ENCODE measurements at places on chromosomes 16 and 17.

GRCh38 chr17:73822371-73822770, 178.1 kb upstream of the SDK2 start:
- DNase-seq: no peak

DNA sequence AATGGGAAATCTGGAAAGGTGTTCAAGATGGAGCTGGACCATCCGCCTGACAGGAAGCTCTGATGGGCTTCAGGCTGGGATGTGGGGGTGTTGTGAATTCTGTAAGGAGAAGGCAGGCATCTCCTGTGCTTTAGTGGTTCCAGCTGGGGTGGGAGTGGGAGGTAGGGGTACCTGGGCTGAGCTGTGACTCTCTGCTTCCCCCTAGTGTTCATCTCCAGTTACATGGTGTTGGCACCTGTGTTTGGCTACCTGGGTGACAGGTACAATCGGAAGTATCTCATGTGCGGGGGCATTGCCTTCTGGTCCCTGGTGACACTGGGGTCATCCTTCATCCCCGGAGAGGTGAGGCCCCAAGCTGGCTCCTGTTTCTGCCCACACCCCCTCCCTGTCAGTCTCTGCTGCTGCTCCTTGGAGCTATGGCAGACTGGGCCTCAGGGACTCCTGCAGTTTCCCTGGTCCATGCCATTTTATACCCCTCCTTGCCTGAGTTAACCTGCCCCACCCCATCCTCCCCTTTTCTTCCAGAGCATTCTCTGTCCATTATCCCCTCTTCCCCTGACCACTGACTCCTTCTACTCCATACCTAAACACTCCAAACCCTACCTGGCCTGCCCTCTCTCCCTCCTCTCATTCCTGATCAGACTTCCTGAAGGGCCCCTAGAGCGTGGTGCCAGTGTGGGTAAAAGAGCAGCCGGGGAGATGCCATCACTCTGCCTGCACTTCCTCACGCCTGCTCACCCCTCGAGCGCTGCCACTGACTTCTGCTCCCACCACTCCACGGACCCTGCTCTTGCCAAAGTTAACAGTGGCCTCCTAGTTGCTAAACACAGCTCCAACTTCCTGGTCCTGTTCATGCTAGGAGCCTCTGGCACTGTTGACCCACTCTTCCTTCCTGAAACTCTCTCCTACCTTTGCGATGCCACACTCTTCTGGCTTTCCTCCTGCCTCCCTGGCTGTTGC, 3.4 kb downstream of the SPNS1 start:
- no peak for DNase-seq

DNA sequence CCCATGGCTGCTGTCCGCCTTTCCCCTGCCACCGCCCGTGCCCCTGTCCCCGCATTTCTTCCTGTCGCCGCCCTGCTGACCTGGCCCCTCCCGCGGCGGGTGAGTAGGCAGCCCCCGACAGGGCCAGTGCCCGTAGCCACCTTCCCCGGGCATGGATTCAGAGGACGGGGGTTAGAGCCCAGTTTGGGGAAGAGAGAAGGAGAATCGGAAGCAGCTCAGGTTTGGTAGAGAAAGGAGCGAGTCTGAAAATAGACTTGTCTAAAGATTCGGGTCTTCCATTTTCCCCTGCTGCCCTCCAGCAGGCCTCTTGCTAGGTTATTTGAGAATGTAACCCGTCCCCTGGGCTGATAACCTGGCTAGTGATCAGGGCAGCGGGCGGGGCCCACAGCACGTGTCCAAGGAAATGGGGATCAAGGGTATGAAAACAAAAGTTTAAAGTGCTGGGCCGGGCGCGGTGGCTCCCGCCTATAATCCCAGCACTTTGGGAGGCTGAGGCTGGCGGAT, 7.9 kb upstream of the CLDN9 start:
- no peak for DNase-seq

DNA sequence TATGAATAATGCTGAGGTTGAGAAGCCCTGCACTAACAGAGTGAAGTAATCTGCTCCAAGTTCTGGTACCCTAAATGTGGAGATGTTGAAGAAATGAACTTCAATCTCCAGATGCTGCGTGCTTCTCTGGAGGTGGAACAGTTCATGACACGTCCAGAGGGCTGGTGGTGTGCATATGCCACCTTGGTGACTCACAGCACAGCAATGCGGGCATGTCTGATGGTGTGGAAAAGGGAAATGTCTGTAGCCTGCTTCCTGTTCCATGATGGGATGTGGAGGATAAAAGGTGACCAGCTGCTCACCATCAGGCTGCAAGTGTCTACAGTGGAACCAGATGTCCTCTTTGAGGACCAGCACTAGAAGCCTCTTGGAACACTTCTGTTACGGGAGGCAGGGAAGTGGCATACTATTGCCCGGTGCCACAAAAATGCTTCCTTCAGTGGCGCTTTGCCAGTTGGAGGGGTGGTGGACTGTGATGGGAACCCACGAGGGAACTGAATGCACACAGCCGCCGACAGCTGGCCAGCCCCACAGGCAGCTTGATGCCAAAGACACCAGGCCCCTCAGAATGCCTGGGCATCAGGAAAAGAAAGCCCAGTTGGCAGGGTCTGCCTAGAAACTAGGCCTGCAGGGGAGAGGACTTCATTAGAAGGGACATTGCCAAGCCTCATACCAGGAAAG, 19.9 kb downstream of the SNX11 start:
- DNase-seq: no peak

- DNase-seq: no peak
Observed at GRCh38 chr17:2195729-2196128, 107.9 kb downstream of the SMG6 start.

- DNase-seq: no peak
Observed at GRCh38 chr17:11928436-11928835, 68.8 kb downstream of the ZNF18 start.

GRCh38 chr17:66963909-66964771, at the start of gene CACNG4:
Gene CACNG4, plus strand, starts transcription at chr17:66964707. Its CDS starts 205 bp downstream, at chr17:66964912.
- no peak for DNase-seq

- no peak for DNase-seq
Observed at GRCh38 chr16:12406926-12407690, 396.6 kb downstream of the CPPED1 start.

DNA sequence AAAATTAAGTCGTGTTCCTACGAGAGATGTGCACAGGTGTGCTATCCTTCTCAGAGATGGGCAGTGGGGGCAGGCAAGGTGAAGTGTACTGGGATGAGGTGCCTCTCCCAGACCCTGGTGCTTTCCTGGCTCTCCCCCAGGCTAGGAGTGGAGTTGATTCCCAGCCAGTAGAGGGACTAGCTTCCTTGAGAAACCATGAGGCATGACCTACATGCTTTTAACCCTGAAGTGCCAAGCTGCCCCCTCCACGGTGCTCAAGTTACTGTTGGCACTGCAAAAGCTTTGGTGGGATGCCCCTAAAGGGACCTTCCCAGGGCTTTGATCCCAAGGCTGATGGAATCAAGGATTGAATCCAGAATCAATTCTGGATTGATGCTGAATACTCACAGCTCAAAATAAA, 47.0 kb upstream of the SREBF1 start:
- no peak for DNase-seq

GRCh38 chr16:79918916-79919315, 318.4 kb upstream of the MAF start:
- DNase-seq: no peak

GRCh38 chr17:5097101-5097834, 14.4 kb downstream of the ZNF232 start:
- peak; percentile 5 for DNase-seq

GRCh38 chr16:85639529-85640253, 26.6 kb downstream of the GSE1 start:
- peak; percentile 34 for DNase-seq

DNA sequence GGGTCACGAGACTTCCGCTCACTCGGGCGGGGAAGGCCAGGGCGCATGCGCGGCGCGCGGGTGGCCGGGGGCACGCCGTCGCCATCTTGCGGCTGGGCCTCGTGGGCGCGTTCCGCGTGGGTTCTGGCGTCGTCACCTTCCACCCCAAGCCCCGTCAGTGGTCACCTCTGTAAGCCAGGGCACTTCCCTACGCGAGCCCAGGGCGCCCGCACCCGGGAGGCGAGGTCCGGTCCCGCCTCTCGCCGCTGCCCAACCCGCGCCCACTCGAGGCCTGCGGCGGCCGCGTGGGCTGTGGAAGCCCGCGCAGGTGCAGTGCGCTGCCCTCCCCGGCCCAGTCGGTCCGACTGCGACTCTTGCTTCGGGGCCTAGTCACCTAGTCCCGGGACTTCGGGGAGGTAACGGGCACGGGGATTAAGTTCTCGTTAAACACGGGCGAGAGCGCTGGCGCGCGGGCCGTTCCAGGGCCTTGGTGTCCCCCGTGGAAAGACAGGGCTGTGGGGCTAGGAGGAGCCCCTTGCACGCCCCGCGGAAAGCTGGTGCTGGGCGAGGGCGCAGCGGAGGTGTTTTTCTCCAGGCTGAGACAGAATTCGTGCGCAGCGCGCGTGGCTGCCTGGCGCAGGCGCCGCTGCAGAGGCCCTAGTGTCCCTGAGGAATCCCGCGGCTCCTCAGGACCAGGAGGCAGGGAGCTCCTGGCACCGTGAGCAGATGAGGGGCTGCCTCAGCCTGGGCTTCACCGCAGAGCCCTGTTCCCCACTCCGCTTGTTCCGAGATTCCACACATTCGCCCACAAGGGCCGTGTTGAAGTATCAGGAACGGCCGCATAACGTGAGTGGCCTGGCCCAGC, 472 bp upstream of the ARHGDIA start:
- peak; percentile 89 for DNase-seq

- DNase-seq: no peak
Observed at GRCh38 chr17:31919802-31920525, 16.8 kb upstream of the SUZ12 start.

GRCh38 chr16:31700200-31700529, 172.5 kb downstream of the AHSP start:
- DNase-seq: no peak

- no peak for DNase-seq
Observed at GRCh38 chr17:82384730-82385481, 13.3 kb downstream of the UTS2R start.

- peak; percentile 3 for DNase-seq
Observed at GRCh38 chr17:63042256-63042812, 76.3 kb downstream of the TANC2 start.

DNA sequence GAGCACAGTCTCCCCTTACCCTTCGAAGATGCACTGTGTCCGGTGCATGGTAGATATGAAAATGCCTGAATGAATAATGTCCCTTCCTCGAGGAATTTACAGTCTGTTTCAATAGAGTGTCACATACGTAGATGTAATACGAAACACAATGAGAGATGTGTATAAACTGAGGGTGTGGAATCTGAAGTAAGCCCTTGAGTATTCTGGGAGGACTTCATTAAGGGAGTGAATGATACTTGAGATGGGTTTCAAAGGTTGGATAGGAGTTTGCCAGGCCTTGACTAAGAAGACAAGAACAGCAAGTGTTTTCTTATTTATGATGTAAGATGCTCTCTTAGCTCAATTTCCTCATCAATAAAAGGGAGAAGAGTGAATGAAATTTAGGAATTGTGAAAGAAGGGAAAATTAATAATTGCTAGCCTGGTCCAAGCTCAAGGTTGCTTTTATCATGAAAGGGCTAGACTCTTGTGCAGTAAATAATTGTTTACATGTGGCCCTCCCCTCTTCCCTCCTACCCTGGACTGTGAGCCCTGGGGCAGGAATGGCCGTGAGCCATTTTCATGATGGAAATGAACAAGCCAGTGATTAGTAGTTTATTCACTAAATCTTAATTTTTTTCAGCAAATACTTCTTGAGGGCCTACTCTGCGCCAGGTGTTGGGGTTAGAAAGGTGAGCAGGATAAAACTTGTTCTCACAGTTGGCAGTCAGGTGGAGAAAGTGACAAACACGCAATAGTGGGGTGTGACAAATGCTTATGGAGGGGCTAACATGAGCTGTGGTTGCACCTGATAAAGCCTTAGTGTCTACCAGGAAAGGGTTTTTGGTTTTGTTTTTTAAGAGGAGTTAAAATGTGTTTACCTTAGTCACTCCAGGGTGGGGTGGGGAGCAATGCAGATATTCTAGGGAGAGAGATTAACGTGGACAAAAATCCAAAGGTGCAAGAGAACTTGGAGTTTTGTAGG, 1.6 kb downstream of the KIF22 start:
- DNase-seq: no peak

DNA sequence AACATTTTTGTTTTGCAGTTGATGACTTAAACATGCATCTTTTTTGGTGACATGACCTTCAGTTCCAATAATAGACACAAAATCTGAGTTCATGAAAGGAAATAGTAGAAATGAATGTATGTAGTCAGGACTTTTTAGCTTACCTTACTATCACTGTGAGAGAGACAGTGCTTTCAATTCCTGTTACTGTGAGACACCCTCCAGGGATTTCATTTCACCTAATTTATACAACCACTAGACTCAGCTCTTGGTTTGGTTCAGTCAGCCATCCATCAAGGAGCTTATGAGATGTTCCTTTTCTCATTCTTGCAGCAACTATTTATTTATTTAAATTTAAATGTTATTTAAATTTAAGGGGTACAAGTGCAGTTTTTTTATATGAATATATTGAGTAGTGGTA, 77.9 kb downstream of the MAP2K4 start:
- no peak for DNase-seq

DNA sequence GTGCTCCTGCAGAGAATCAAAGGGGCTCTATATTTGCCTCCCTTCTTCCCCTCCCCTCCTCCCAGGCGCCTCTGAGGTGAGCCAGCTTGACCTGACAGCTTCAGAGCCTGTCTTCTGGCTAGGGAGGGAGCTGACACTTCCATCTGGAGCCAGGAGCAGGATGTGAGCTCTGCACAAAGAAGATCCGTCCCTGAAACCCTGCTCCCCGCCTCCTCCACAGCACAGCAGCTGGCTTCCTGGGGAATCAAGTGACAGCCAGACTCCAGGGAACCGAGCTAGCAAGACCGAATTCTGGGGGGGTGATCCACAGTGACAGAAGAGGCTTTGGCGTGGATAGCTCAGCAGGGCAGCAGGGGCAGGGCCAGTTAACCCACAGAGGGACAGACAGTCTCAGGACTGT, 37.2 kb downstream of the CCDC182 start:
- no peak for DNase-seq

Measured in midbrain (tissue), 1 donor.